Stimulated activated naive CD4-positive, alpha-beta T cell treated with Interleukin-2 at 50 U/mL for 16 hours (primary cell): ENCODE measurements at places on chromosomes 3 and 15.

DNA sequence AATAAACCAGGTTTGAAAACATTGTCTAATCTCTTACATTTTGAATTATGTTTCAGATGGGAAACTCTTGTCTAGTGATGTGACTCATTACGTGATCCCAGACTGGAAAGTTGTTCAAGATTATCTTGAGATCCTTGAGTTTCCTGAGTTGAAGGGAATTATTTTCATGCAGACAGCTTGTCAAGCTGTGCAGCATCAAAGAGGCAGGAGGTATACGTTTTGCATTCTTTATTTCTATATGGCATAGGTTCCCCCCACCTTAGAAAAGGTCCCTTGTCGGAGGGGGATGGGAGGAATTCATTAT is 1.5 kb downstream of the DIS3L start:
- DNase-seq: no peak

DNA sequence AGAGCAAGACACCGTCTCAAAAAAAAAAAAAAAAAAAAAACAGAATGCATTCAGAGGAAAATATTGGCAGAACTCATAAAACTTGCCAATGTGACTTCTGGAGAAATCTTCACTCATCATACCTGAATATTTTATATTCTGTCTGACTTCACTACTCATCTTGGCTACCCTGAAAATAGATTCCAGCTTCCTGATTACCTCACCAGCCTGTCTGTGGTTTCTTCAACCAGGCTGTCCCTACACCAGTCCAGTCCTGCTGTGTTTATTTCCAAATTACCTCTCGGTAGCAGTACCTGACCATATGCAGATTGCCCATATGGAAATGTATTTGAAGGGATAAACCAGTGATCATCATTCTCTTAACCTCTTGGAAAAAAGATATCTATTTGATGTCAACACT is 9.3 kb upstream of the P3H2 start:
- DNase-seq: no peak

DNA sequence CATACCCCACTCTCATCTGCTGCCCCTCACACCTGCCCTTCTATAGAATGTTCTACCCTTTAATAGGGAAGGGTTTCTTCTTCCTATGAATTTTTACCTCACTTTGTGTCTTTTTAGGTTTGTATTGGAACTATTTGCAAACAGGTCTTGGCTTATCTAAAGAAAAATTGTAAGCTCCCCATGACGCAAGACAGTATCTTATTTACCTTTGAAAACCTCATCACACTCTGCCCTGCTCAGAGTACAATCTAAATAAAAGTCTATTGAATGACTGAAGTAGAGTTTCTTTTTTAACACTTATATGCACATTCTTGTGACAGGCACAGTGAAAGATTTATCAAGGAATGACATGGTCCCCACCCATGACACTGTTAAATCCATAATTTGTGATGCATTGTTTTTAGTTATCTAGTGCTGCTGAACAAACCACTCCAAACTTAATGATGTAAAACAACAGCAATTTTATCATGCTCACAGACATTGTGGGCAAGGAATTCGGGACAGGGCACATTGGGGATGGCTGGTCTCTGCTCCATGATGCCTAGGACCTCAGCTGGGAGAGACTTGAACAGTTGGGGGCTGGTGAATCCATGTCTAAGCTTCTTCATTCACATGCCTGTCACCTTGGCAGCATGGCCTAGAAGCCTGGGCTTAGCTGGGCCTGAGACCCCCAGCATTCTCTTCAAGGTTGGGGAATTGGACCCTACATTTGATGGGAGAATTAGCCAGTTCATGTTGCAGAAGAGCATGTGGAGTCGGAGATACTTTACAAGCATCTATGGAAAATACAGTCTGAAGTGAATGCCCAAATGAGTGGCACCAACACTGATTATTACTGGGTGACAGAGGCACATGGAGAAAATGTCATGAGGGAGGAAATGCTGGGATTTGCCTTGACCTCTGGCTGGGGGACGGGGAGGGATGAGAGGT is 252.2 kb upstream of the CTDSPL start:
- DNase-seq: no peak

GRCh38 chr15:77999486-77999885 is 78.0 kb downstream of the TBC1D2B start:
- DNase-seq: no peak

DNA sequence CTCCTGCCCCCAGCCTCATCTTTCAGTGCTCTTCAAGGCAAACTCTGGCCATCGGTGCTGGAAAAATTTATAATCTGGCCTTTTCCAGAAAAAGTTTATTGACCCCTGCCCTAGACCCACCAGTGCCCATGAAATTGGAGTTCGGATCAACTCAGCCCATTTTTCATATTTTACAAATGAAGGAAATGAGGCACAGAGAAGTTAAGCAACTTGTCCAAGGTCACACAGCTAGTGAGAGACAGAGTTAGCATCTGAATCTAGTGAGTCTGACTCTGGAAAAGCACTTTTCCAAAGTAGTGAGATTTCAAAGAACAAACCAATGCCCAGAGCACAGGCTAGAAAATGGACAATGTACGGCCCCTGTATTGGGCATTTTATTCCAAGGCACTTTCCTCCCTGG is 69.4 kb upstream of the TLE3 start:
- no peak for DNase-seq

- DNase-seq: no peak
Observed at GRCh38 chr3:190076601-190077394, 43.9 kb downstream of the P3H2 start.

- no peak for DNase-seq
Observed at GRCh38 chr15:70147178-70147760, 49.6 kb upstream of the TLE3 start.

- DNase-seq: no peak
Observed at GRCh38 chr3:41482134-41482533, 282.8 kb downstream of the CTNNB1 start.

DNA sequence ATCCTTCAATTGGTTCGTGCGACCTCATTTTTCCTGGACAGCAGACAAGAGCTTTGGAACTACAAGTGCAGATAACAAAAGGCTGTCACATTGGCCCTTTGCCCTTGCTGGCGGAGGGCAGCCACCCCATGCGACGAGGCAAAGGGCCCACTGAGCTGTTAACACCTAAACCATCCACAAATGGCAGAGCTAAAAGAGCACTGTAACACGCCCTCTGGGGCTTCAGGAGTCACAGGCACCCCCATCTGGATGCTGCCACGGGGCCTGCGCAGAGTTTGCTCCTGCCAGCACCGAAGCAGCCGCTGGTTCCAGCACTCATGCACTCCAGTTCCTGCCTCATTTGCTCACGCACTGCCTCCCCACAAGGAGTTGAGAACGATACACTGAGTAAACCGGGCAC is 524.9 kb downstream of the ZNF385D start:
- no peak for DNase-seq

DNA sequence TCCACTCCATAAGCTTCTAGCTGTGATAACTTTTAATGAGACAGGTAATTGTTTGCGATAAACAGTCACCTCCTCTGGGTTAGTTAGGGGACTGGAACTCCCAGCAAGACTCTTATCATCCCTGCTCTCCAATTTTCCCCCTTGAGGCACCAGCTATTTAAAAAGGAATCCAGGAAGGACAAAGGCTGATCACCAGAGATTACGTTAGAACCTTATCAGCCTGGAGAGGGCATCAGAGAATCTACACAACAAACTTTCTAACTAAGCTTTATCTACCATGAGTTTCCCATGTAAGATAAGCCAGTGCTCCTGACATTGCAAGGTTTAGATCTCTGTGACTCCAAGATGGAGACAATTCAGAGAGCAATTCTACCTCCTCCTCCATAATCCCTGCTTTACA is 31.3 kb downstream of the GPR176 start:
- DNase-seq: no peak

DNA sequence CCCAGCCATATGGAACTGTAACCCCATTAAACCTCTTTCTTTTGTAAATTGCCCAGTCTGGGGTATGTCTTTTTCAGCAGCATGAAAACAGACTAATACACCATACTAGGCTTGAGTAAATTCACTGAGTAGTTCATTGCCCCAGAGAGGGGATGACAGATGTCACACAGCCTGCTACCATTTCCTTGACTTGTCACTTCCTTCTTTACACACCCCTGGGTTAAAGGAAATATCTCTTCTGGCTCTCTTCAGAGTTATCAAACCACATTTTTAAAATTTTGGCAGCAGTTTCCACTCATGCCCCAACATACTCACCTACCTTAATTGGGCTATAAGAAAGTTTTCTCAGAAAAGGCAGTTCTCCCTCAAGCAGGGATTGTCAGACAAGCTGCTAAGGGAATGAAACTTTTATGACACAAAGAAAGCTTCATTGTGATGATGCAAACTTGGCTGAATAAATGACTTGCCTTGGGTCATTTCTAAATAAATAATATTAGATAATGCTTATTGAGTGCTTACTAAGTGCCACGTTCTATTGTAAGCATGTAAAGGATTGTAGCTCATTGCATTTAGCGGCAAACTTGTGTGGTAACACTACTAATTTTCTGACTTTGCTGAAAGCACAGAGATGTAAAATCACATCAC is 68.0 kb upstream of the RBMS3 start:
- DNase-seq: no peak
